ENCODE measurements at places on chromosomes 6 and 20.
A peak's percentile ranks its signal among the peaks of the same experiment; 100 is the strongest.

DNA sequence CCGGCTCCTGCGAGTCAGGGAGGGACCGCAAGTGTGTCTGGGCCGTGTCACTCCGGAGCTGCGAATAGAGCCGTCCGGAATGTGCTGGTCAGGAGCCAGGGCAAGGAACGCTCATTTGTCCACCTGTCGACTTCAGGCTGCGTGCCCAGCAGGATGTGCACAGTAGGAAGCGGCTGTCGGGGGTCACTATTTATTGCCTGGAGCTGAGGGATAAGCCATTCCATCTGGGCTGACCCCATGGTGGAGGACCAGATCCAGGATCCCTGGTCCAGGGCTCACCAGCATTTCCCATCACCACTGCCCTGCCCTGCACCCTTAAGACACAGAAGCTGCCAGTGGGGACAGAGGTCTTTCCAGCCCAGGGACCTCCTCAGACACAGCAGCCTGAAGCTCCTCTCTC is 14.7 kb downstream of the NTSR1 start:
- no peak for DNase-seq

- DNase-seq, result no peak
Observed at GRCh38 chr6:129895692-129896091, 34.6 kb upstream of the TMEM244 start.

- no peak for DNase-seq
Observed at GRCh38 chr6:127031511-127031910, 87.0 kb upstream of the RSPO3 start.

- DNase-seq, result no peak
Observed at GRCh38 chr6:125927761-125928160, 28.8 kb upstream of the HINT3 start.

DNA sequence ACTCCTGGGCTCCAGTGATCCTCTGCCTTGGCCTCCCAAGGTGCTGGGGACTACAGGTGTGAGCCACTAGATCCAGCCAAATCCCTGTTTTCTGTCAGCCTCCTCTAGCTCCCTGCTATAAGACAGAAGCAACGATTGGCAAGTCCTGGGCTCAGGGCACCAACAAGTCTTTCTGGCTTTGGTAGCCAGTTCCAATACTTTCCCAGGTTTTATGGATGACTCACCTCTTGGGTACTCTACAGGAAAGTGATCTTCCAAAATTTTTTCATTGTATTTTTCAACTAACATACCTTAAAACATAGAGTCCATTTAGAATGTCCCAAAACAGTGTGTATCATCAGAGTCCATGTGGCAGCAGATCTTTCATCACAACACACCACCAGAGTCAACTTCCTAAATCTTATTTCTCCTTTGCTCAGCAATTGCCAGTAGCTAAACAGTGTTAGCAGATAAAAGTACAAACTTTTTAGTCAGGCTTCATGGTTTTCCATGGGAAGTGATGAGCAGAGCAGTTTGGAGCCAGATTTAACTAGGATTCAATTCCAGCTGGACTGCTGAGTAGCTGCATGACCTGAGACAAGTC is 13.3 kb downstream of the GABBR1 start:
- no peak for DNase-seq

GRCh38 chr6:35969646-35970045 is 48.7 kb upstream of the SRPK1 start:
- no peak for DNase-seq

- DNase-seq, result no peak
Observed at GRCh38 chr6:163926642-163927041, 512.1 kb downstream of the QKI start.

GRCh38 chr6:109445382-109445781 is 4.9 kb downstream of the SMPD2 start:
- DNase-seq, result no peak

DNA sequence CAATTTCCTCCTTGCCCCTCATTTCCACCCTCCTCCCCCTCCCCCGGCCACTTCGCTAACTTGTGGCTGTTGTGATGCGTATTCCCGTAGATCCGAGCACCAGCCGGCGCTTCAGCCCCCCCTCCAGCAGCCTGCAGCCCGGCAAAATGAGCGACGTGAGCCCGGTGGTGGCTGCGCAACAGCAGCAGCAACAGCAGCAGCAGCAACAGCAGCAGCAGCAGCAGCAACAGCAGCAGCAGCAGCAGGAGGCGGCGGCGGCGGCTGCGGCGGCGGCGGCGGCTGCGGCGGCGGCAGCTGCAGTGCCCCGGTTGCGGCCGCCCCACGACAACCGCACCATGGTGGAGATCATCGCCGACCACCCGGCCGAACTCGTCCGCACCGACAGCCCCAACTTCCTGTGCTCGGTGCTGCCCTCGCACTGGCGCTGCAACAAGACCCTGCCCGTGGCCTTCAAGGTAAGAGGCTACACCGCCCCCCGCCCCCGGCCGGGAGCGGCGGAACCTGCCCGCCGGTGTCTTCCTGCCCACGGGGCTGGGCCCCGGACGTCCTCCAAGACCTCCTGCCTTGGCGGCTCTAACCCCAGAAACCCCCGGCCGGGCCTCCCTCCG is 44.9 kb upstream of the SUPT3H start:
- no peak for DNase-seq

GRCh38 chr6:99485395-99485773 is 29.8 kb downstream of the USP45 start:
- DNase-seq, result no peak

GRCh38 chr6:50141100-50141499 is 91.4 kb upstream of the DEFB112 start:
- DNase-seq, result no peak

GRCh38 chr20:32336918-32337347 is 21.2 kb upstream of the ASXL1 start:
- no peak for DNase-seq

GRCh38 chr6:75261299-75261698 is 17.7 kb upstream of the COX7A2 start:
- no peak for DNase-seq

GRCh38 chr20:41734506-41734945 is 116.3 kb upstream of the CHD6 start:
- DNase-seq, result peak; percentile 13

- DNase-seq, result no peak
Observed at GRCh38 chr6:124928851-124929250, 33.4 kb upstream of the RNF217 start.

- DNase-seq, result no peak
Observed at GRCh38 chr6:87237804-87238203, 82.4 kb downstream of the ZNF292 start.

GRCh38 chr20:23668477-23668951 is 20.3 kb downstream of the CST4 start:
- no peak for DNase-seq

Measured in NCI-H187 treated with DMSO at 0.1 percent for 48 hours (cell line).